T follicular helper cell (primary cell): ENCODE measurements at places on chromosomes 4 and X.

DNA sequence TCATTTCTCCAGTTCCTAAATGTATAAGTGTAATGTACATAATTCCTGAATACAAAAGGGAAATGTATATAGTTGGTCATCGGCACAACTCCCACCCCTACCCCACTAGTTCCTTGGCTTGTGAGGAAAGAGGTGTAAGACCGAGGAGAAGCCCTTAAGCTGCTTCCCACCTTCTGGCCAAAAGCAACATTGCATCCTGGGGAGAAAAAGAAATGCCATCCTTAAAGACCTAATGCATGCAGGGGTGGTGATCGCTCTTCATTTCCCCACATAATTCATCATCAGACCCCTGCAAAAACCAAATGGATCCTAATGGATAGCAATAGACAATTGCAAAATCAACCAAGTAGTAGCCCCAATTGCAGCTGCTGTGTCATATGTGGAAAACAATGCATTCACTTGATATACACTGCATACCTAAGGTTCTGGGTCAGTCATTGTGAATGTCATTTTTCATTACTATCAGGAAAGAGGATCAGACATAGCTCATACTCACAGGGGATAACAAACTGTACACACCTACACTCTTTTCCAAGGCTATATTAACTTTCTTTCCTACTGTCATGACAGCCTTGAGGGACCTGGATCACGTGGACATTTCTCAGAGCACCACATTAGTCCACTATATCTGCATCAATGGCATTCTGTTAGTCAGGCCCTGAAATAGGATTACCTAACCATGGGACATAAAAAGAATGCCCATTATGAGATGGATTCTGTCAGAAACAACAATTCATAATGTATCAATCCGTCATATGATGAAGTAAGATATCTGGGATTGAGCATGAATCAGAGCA lies 31.7 kb upstream of the NFXL1 start:
- no peak for DNase-seq

- DNase-seq: no peak
These were observed 131.3 kb downstream of the IL1RAPL2 start for GRCh38 chrX:104697294-104697693.

DNA sequence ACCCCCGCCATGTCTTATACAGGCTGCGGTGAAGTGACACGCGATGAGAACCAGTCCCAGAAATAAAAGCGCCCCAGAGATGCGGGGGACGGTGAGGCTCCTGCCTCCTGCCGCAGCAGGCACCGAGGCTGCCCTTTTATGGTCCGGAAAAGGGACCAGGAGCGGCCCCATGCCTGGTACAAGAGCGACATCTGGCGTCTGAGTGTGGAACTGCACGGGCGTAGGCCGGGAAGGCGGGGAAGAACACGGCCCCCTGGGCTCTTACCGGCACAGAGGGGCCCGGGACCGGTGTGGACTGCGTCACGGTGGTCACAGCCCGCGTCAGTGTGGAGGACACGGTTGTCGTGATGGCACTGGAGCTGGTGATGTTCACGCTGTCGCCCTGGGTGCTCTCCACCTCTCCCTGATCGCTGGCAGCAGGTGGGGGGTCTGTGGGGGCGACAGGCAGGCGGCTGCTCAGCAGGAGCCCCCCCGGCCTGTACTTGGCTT lies 8.9 kb upstream of the RENBP start:
- DNase-seq: peak; percentile 73

DNA sequence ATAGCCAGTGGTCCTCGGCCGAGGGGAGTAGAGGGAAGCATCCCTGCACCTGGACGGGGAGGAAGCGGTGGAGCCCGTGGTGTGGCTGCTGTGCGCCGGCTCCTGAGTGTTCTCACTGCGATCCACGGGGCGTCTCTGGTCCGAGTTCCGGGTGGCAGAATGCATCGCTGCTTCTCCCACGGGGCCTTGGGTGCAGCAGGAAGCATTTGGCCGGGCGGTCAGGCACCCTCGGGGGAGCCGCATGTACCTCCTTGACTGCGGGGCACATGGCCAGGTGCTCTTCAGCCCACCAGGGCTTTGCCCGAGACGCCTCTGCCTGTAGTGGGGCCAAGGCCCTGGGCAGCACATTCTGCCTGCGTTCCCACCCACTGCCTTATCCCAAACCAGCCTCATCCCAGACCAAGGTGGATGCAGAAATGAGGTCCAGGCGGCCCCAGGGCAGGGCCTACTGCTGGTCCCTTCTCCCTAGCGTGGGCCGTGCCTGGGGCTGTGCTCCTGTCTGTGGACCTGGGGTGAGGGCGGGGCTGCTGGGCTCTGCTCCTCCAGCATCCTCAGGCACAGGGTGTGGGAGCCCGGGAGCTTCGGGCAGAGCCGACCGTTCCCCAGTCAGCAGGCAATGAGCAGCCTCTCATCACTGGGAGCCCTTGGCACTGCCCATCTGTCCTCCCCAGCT lies 27.5 kb downstream of the NKX1-1 start:
- DNase-seq: no peak

DNA sequence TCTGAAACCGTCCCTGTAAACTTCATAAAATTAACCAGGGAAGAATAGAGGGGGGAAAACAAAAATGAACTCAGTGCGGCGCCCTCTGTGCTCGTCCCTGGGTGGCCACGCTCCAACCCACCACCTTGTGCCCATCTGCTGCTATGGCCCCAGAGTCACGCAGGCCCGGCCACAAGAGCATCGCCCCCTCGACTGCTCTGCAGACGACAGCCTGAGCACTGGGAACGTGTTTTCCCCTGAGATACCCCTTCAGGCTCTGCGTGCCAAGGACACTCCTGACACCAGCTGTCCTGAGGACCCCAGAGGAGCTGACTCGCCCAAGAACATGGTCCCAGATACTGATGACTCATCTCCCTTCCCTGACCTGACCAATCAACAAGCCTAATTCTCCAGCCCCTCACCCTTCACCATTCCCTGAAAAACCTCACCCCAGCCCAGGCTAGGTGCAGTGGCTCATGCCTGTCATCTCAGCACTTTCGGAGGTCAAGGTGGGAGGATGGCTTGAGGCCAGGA lies 64.1 kb upstream of the GPR78 start:
- no peak for DNase-seq

DNA sequence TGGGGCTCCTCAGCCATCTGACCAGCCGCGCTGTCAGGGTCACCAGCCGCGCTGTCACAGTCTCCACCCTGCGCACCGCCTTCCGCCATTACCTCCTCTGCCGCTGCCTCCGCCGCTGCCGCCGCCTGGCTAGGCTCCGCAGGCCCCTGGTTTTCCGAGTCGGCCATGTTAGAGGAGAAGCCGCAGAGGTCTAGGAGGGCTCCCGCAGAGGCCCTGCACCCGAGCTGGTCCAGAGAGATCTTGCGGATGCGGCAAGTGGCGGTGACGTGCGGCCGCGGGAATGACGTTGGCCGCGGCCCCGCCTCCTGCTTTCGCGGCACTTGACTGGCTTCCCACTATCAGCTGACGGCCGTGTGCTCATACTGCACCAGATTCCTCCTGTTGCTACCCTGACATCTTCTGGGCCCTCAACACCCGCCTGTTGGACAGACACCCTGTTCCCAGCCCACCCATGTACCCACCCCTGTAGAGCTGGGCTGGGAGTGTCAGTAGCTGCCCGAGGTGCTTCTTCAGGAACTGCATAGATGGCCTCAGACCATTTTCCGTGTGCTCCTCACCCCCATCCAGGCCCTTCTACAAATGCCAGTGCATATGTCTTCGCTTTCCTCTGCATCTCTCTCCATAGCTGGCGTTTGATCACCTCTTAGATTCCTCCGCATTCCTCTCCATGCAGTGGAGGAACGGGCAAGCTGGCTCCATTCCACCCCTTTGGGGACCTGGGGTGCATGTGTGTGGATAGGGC lies at the start of gene NAP1L5:
Gene NAP1L5 (minus strand): TSS at position 242 of the 742 bp plus-strand sequence. CDS start 75 bp downstream, at position 167.
- peak; percentile 66 for DNase-seq

DNA sequence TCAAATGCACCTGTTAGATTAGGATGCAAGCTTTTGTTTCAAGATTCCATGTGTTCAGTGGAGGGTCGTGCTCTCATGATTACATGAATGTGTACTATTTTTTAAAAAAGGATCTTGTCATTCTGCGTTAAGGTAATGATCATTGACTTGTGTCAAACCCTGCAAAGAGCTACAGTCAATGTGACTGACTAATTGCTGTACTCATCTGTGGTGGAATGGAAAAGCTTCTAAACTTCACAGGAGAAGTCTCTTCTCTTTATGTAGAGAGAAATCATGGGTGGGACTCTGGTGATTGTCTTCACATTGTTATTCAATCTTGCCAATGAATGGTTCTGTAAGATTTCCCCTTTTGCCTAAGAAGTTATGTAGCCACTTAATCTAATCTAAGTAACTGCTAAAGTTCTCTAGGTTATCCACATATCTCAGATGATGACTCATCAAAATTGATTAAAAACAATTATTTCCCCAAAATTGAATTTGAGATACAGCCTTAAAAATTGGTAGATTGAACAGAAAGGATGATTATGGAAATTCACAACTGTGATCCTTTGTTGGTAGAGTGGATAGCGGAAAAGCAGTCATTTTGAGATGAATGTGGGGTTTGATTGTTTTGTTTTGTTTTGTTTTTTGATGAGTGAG lies 6.7 kb downstream of the MAGEE1 start:
- DNase-seq: no peak

GRCh38 chr4:182478475-182478874 lies 235.3 kb downstream of the TENM3 start:
- DNase-seq: no peak

DNA sequence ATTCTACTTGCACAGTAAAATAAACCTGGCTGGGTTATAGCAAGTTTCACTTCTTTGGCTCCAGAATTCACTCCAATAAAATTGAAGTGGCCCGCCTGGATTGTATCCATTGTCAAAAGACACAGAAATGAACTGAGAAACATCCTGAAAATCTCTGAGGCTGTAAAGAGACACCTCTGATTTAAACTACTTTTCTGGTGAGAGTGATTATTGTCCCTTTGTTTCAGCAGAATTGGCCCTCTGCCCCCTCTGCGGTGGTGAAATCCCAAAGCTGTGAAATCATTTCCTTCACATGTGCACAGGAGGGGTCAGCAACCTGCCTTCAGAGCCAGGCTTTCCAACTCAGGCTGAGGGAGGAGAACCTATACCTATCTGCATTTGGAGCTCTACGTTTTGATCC lies 23.0 kb downstream of the GAB3 start:
- no peak for DNase-seq

GRCh38 chr4:77045490-77045889 lies 30.3 kb downstream of the CCNI start:
- no peak for DNase-seq

DNA sequence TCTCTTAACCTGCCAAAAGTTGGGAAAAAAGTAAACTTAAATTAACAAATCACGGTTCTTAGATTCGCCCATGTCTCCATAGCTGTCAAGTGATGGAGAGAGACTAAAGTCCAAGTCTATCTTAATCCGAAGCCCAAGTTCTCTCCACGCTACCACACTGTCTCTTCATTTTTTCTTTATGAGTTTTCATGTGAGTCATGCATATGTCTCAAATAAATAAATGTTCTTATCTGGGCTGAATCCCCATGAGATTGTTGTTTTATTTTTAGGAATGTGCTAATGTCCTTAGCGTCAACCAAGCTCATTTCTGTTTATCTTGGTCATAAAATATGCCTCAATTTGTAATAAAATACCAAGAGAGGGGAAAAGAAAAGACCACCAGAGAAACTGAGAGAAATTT lies 169.3 kb downstream of the RCHY1 start:
- no peak for DNase-seq
